NCI-H1105 treated with DMSO at 0.1 percent for 48 hours (cell line): ENCODE measurements at places on chromosomes 1 and 21.
A peak's percentile ranks its signal among the peaks of the same experiment; 100 is the strongest.

DNA sequence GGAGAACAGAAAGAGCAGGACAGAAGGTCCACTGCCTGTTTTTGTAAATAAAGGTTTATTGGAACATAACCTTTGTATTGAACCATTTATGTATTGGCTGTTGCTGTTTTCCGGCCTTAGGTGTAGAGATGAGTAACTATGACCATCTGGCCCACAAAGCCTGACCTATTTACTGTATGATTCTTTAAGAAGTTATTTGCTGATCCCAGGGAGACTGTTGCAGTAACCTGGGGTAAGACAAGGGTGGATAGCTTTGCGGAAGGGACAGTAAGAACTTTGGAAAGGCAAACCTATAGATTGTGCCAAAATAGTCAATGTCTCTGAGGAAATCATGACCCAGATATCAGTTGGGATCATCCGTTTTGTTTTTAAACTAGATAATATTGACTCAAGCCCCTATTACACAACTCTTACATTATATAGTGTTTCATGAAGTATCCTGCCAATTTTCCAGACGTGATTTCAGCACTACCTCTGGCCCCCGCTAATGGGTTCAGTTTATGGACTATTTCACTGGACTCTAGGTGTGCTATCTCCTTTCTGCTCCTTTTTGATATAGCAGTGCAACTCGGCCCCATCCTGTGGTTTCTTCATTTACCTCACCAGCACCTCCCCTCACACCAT lies 20.8 kb upstream of the TLCD4 start:
- DNase-seq = no peak

GRCh38 chr1:2595261-2595811 lies 8.8 kb downstream of the PRXL2B start:
- DNase-seq = no peak

- DNase-seq = no peak
Observed at GRCh38 chr1:38131024-38131585, 84.5 kb upstream of the POU3F1 start.

DNA sequence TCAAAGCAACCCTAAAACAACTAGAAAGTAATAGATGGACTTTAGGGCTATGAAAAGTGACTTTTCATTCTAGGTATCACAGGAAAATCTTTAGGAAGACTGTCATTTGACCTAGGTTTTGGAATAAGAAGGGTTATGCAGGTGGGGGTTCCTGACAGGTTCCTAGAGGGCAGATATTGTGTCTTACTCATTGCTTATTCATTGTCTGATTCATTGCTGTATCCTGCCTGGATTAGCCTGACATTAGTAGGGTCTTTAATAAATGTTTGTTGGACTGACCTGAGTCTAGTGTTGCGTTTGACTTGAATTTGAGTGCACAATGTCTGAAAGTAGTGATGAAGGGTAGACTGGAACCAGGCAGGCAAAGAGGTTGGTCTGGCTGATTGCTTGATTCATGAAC lies 6.0 kb downstream of the FNBP1L start:
- no peak for DNase-seq

DNA sequence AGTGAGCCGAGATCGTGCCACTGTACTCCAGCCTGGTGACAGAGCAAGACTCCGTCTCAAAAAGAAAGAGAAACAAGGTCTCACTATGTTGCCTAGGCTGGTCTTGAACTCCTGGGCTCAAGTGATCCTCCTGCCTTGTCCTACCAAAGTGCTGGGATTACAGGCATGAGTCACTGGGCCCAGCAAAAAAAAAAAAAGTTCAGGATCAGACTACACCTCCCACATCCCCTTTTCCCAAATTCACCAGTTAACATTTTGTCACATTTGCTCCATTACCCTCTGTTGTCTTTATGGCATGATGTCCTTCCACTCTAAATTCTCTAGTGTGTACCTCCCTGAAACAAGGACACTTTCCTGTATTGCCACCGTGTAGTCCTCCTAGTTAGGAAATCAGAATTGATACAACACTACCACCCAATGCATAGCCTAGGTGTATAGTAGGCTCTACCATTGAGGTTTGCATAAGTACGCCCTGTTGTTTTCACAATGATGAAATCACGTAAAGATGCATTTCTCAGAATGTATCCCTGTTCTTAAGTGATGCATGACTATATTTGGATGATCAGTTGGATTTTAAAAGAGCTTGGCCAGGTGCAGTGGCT lies 10.7 kb downstream of the SPEN start:
- DNase-seq = no peak

DNA sequence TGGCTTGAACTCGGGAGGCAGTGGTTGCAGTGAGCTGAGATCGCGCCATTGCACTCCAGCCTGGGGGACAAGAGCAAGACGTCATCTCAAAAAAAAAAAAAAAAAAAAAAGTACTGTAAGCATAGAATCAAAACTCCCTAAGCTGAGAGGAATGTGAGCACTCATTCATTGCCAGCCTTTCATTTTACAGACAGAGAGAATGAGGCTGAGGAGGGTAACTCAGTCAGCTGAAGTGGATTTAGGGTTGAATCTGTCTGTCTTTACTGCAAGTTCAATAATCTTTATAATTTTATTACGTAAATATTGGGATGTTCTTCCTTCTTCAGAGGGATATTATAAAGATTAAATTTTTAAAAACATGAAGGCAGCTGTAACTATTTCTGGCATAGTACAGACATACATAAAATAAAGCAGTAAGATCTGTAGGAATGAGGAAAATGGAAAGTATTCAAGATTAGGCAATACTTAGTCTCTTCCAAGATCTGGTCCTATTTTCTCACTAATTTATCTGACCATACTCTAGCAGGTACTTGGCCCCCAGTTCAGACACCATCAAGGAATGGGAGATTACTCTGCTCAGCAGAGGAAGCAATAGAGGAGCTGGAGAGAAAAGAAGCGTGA lies 24.1 kb upstream of the MNDA start:
- DNase-seq = no peak

GRCh38 chr1:119219711-119220110 lies 79.3 kb upstream of the WARS2 start:
- no peak for DNase-seq

- DNase-seq = no peak
Observed at GRCh38 chr21:35343046-35343819, 294.1 kb upstream of the RUNX1 start.

DNA sequence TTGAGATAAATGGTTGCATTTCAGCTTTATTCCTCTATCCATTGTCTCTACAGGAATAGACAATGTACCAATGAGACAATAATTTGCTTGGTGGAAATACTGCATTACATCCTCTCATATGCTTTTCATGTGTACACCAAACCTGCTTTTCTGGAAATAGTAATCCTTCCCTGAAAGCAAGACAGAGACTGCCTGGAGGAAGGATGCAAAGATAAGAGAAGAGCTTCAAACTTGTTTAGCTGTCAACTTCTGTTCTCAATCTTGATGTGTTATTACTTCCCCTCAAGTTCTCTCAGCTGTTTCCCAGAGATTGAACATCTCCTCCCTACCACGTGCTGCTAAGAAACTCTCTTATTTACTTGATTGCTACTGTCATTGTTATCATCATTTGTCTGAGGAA lies 1125.4 kb upstream of the TMPRSS15 start:
- DNase-seq = no peak

DNA sequence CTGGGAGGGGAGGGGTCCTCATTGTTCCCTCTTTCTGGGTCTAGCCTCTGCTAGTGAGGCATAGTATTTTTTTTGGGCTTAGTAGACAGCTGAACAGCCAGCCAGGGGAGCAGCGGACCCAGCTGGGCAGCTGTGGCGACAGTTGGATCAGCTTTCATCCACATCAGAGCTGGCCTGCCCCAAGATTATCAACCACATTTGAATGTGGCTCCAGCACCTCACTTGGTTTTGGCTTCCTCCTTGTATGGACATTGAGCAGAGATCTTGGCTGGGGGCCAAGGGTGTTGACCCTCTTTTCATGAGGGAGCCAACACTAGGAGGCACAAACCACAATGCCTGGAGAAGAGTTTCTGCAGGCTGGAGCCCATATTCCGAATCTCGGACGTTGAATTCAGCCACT lies 25.0 kb downstream of the WNT4 start:
- peak; percentile 4 for DNase-seq

GRCh38 chr1:234694661-234695060 lies 84.7 kb upstream of the IRF2BP2 start:
- DNase-seq = no peak

DNA sequence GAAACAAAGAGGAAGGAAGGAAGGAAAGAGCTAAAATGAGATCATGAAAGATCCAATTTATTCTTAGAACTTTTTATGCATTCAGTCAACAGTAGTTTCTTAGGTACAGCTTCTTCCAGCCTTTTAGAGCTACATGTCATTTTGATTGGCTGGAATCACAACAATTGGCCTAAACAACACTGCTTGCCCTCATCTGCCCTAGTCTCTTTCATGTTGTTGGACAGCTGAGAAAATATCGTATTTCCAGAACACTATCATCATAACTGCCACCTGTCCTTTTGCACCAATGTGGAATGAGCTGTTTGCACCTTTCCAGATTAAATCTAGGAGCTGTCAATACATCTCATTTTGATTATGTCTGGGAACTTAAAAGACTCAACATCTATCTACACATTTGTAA lies 161.7 kb downstream of the TGFBR3 start:
- DNase-seq = no peak

GRCh38 chr1:207873055-207873890 lies 37.7 kb downstream of the CD34 start:
- no peak for DNase-seq

DNA sequence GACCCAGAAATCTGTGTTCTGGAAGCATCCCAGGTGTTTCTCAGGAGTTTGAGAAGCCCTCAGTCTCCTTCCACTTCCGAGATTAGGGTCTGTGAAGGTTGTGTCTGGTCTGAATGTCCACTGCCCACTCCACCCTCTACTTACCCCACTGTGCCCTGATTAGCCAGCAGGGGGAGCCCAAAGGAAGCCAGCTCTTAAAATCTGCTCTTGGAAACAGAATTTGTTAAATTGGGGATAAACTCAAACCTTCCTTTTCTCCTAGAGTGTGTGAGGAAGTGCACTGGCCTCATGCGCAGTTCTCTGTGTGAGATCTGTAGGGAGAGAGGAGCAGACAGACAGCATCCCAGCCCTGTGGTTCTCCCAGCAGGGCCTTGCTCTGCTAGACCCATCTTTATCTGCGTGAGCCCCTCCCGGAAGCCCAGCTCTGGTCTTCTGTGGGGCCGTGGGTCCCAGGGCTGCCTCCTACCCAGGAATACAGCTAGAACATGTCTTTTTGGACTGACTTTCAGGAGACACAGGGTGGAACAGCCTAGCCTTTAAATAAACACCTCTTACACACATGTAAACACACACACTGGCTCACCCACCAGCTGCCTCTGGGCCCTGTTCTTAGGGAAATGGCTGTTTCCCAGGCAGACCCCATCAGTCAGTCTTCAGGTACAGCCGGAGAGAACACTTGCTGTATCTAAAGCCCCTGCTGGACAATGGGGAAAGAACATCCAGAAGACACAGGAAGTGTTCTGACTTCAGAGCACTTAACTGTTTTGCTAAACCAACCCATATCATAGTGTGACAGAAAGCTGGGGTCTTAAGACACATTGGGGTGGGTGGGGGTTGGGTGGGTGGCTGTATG lies 52.2 kb downstream of the SMYD2 start:
- DNase-seq = peak; percentile 22

DNA sequence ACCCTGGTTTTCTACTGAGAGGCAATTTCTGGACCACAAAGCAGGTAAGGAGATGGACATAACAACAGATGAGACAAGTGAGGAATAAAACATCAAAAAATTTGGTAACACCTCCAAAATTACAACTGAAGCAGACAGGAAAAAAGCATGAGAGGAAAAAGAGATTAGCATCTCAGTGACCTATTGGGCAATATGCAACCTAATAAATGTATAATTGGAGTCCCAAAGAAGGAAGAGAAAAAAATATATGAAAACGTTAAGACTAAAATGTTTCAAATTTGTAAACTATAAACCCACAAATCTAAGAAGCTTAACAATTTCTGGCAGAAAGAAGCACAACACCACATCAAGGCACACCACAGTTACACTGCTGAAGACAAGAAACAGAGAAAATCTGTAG lies 208.2 kb upstream of the TNR start:
- no peak for DNase-seq

GRCh38 chr1:25026304-25026703 lies 96.2 kb upstream of the RUNX3 start:
- DNase-seq = no peak

DNA sequence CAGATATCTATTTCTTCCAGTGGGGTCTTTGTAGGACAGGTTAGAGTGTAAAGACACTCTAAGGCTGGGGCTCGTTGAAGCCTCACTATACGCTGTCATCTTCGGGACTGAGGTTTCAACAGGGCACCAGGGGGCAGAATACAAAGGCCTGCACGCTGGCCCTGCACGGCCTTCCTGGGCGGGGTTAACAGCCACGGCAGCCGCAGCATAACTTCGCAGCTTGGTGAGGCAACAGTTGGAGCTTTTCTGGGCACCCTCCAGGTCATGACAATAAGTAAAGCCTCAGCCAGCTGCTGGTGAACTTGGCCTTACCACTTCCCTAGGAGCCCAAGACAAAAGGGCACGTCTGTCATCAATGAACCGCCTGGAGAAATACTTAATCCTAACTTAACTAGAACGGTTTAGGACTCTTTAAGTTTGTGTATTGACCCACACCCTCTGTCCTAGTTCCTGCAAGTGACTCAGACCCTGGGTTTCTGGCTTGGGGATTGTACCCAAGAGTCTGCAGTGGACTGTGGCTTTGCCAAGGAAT lies 2.3 kb upstream of the RUNX1 start:
- no peak for DNase-seq

DNA sequence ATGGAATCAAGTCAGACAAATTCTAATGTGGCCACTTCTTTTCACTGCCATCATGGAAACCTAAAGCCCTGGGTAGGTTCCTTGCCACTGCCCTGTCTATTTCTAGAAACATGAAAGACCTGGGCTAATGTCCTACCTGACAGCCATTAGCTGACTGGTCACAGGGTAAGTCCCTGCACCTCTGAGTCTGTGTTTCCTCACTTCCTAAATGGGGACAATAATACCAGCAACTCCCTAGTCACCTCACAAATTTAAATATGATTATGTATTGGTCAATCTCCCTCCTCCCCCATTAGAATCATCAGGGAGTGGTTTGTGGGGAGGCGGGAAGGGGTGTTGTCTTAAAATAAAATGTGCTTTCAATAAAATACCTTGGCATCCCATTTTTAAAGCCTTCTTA lies 2.2 kb downstream of the CREG1 start:
- no peak for DNase-seq

DNA sequence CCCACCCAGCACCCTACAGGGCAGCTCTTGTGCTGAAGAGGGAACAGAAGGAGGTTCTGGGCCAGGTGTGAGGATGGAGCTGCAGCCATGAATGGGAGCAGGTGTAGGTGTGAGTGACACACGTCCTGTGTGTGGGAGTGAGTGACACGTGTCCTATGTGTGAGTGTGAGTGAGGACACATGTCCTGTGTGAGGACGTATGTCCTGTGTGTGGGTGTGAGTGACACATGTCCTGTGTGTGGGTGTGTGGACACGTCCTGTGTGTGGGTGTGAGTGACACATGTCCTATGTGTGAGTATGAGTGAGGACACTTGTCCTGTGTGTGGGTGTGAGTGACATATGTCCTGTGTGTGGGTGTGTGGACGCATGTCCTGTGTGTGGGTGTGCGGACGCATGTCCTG lies 26.4 kb downstream of the MEGF6 start:
- no peak for DNase-seq
